ENCODE measurements at places on chromosomes 6 and 20.

- DNase-seq: no peak
These were observed 43.3 kb downstream of the SNX5 start for GRCh38 chr20:17925141-17925939.

DNA sequence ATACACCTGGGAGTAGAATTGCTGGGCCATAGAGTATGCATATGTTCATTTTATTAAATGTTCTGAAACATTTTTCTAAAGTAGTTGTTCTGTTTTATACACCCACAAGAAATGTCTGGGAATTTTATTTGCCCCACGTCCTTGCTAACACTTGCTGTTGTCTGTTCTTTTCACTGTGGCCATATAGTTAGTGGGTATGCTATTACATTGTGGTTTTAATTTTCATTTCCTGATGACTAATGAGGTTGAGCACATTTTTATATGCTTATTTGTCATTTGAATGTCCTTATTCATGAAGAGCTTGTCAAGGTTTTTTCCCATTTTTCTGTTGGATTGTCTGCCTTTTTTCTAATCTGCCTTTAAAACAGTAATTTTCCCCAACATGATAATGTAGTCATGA is 41.5 kb upstream of the TGM3 start:
- no peak for DNase-seq

GRCh38 chr20:61682996-61683681 is 382.5 kb downstream of the TAF4 start:
- DNase-seq: no peak

DNA sequence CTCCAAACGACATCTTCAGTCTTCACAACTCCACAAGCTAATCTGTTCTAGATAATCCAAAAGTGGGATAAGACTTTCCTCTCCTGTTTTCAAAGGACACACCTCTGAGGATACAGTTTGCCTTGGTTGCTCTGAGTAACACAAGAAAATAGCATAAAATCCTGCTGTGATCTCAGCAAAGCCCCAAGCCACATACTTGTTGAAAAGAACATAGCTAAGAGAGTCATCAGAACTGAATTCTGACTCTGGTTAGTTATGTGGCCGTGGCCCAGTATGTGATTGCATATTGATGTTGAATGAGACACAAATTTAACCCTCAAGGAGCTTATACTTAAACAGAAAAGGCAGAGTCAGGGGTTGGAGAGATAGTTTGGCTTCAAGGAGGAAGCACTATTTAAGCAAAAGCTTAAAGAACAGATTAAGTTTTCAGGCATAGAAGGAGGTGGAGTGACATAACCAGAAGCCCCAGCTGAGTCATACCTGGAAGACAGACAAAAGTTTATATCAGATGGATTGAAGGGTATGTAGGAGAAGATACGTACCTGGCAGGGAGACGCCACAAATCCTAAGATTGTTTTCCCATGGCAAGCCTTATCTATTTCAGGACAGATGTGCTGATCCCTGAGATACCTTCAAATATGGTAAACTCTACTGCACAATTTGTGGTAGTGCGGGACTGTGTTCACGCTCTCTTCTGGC is 41.2 kb downstream of the OPN5 start:
- no peak for DNase-seq

DNA sequence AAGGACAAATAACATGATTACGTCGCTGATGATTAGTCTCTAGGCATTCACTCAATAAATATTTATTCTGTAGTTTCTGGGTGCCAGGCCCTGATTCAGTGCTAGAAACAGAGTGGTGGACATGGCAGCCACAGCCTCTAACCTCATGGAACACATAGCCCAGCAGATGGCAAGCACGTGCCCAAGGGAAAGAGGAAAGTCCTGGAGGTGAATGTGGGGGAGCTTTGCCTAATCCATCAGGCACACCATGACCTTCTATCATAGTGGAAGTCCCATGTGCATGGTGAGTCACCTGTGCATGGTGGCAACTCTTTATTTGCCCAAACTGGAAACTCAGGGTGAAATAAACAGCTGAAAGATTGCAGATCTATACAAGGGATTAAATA is 143.0 kb upstream of the TNFAIP3 start:
- no peak for DNase-seq

DNA sequence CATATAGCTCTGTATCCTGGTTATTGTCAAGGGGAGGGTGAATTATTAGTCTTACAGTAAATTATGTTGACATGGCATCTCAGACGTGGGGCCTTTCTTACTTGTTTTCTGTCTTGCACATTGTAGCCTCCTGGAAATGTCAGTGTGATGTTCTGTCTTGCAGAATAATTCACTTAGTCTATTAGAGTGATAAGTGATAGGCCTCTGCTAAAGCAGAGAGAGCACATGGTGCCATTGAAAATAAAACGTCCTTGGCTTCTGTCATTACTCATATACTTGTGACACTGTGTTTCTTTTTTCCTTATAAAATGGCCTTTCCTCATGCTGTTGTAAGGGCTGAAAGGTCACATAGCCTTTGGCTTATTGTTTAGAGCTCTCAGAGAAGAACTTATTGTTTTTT is 531.0 kb downstream of the EPM2A start:
- DNase-seq: no peak

GRCh38 chr6:134921721-134922261 is 28.1 kb downstream of the ALDH8A1 start:
- DNase-seq: no peak

DNA sequence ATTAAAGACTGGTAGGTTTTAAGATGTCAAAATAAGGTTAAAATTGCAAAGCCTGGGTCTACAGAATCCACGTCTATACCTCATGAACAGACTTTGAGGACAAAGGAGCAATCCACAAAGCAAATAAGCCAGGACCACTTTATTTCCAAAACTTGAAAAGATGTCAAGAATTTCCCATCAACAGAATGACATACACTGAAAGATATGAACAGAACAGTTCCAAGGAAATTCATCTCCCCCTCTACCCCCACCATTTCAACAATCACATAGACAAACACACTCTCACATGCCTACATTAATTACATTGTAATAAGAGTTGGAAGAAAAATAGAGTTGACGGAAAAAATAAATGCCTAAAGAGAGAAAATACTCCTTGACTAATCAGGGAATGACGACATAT is 45.2 kb upstream of the NHSL1 start:
- DNase-seq: no peak

GRCh38 chr6:136411025-136411325 is 121.3 kb upstream of the BCLAF1 start:
- DNase-seq: no peak

DNA sequence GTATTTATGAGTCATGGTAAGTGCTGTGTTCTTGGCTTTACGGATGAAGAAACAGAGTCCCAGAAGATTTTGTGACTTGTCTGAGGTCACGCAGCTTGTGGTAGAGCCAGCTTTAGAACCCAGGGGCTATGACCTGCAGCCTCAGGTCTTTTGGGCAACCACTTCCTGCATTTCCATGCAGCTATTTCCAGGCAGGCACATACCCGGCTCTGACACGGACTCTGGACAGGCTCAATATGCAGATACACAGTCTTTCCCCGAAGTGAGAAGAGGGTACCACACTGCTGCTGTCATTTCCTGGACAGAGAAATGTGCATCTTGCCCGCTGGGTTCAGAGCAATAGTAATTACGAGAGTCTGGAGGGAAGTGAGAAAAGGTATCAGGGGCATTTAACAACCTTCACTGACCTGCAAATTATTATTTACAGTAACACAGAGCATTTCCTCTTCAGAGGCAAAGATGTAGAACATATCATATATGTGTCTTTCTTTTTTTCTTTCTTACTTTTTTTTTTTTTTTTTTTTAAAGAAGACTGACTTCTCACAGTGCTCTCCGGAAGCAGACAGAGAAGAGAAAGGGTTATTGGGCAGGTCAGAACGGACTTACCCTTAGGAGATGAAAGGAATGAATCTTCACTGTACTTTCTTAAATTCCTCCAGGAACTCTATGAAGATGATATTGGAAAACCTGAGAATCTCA is 185.1 kb downstream of the CLIC5 start:
- DNase-seq: no peak

DNA sequence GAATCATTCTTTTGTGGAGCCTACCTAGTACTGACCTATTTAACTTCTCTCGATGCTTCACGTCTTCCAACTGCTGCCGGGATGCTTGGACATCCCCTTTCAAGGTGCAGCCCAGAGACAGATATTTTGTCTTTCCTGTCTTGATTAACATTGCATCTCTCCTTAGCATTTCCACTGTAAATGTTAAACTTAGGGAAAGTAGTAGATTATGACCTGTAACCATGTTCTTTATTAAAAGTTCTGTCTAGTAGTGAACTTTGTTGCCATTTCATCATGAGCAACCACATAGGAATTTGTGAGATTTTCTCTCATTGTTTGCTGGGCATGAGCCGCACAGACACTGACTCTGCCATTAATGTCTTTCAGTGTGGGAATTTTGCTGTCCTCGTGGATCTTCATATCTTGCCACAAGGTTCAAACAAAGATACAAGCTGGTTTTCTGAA is 117.9 kb downstream of the JAG1 start:
- DNase-seq: no peak

DNA sequence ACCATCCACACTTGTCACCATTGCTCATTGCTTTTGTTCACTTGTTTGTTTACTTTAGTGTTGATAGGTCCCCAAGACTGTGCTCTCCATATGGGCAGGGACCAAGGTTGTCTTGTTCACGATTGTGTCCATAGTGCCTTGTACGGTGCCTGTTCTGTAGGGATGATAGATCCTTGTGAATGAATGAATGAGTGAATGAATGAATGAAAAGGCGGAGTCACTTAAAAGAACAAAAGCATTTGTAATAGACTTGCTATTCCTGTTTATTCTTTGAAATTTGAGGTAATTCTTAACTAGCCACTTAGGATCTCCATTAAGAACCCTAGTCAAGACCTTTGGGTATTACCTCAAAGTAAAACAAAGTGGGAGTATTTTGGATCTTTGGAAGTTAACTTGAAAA is 47.0 kb downstream of the UTRN start:
- DNase-seq: no peak

- peak; percentile 66 for DNase-seq
These were observed 36.5 kb upstream of the MLN start for GRCh38 chr6:33840048-33840926.

DNA sequence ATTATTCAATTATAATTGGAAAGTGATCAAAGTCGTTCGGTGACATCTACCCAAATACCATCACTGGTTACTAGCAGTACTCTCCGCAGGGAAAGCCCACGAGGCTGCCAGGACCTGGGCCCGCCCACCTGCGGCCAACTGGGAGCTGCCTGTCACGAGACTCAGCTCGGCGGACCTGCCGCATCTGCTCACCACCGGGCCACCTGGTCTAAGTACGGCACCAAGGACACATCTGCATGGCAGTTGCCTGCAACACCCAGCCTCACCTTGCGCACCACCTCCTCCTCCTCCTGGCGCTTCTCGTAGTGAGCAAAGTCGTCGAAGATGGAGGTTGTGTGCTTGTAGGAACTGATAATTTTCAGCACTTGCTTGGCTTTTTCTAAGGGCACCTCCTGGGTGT is 13.9 kb downstream of the YTHDF1 start:
- no peak for DNase-seq

DNA sequence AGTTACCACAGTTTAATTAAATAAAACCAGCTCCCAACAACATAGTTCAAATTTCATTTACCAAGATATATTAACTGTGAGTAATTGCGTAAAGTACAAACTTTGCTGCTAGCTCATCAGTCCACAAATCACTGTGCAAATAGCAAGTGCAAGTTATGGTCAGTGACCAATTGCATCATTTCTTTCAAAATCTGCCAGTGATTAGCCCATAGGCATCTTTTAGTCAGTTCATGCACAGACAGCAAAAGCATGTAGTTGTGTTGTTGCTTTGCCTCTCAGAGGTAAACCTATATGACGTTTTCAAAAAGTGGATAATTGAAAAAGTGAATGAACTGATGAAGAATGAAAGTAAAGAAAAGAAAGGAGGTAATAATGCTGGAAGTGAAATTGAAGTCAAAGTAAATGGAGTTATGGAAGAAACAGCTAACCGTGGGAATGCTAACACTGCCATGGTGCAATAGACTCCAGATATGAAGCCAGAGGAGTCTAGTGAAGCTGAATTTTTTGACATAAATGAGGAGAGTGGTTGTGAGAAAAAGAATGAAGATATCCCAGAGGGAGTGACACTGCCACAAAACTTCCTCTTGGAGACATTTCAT is 36.5 kb downstream of the ENPP1 start:
- no peak for DNase-seq

GRCh38 chr20:37331060-37331857 is 14.7 kb upstream of the SRC start:
- no peak for DNase-seq

DNA sequence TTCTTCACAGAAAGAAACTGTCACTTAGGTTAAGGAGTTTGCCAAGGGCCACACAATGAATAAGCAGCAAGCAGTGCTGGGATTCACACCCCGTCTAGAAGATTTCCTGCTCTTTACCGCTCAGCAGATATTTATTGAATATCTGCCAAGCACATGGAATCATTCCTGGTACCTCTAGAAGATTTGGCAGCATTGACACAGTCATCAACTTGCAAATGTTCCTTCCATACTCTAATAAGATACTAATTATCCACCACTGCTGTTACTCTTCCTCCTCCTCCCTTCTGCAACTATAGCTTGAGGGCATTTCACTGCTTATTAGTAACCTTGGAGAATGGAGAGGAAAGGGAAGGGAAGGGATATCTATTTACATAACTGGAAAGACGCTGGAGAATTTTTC is 13.0 kb downstream of the MOXD1 start:
- no peak for DNase-seq

GRCh38 chr6:28979679-28980078 is 25.4 kb downstream of the ZNF311 start:
- DNase-seq: no peak

- DNase-seq: no peak
These were observed 94.5 kb upstream of the BTN3A2 start for GRCh38 chr6:26270486-26270861.

DNA sequence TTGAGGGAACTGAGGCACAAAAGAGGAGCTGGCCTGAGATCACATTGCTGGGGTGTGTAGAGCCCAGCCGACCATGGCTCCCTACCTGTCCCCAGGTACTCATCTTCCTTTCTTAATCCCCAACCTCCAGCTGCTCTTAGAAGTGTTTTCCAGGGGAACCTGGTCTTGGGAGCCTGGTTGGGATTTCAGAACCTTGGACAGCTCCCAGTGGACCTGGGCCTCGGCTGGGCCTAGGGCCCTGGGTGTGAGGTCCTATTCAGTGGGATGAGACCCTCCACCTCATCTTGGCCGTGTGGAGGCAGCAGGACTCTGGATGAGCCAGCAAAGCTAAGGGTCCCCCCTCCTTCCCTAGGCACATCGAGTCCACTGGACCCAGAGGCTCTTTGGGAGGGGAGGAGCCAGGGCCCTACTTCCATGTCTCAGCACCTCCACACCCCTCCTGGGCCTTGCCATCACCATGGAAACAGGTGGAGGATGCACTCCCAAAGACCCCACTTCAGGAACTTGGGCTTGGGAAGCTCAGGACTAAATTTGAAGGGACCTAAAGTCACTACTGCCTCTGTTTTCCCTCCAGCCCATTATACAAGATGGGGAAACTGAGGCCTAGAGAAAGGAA is 38.5 kb downstream of the DLGAP4 start:
- DNase-seq: no peak

Measured in frontal cortex (tissue), 4 donors.